Osteoblast (primary cell): ENCODE measurements at places on chromosomes 16 and 17. TPM values are rescaled to one million over a fixed set of nuclear protein-coding genes. Genes with fewer than 3 reads are reported as not detected.

DNA sequence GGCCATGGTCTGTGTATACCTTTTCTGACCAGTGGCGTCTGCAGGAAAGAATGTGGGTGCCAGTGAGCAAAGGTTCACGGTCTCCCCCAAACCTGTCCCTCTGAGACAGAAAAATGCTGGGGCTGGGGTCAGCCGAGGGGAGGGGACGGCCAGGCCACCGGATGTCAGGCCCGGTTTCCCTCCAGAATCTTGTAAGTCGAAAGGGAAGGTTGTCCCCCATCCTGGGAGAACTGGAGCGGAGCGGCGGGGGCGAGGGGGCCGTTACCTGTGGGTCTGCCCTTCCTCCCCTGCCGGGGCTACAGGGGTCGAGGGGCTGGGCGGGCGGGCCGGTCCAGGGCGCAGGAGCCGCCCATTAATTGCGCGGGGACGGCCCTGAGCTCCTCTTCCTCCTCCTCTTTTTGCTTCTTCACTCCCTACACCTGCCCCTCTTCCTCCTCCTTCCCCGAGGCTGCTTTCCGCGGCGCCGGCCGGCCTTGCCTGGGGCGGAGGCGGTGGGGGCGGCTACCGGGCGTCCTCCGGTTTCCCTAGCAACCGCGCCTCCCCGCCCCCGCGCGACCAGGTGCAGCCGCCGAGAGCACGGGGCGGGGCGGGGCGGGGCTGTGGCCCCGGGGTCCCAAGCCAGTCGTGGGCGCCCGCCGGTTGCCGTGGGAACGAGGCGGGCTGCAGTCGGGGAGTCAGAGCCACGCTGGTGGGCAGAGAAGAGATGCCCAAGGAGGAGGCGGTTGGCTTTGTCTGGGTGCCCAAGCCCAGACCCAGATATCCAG is at the start of gene MARCHF10:
MARCHF10 (minus strand) TSS at position 503 of the 764 bp plus-strand sequence. CDS start 6,579 bp downstream, outside the sequence.
- no peaks in the 10 kb centered on the region for H3K27me3 ChIP-seq
- peak within 1 kb of the TSS; percentile 59 for H3K4me3 ChIP-seq
- peak; percentile 78 for DNase-seq
- no peak within 1 kb of the TSS for H3K27ac ChIP-seq

GRCh38 chr16:86942151-86943051 is 364.1 kb downstream of the FOXL1 start:
- peak; percentile 94 for DNase-seq
- H3K36me3 ChIP-seq = no peaks in the 10 kb centered on the region
- peak overlapping the region; percentile 83 for H3K27ac ChIP-seq
- peak overlapping the region; percentile 14 for H3K4me3 ChIP-seq
- no peaks in the 10 kb centered on the region for H3K27me3 ChIP-seq

GRCh38 chr17:28616281-28616680 is 2.3 kb upstream of the RSKR start:
- H3K4me1 ChIP-seq = no peaks in the 10 kb centered on the region
- H3K36me3 ChIP-seq = peaks cover 95% of the 10 kb centered on the region
- no peaks in the 10 kb centered on the region for H3K27me3 ChIP-seq
- no peak for DNase-seq
- no peak overlapping the region for H3K4me3 ChIP-seq

Gene PPY
- not detected in 2 replicates for total RNA-seq

Gene HOXB5
- not detected in 2 replicates for total RNA-seq

Gene CCL3
- 0.29 and 0.36 TPM in 2 replicates for total RNA-seq

Gene CES1
- 2.9 and 5.6 TPM in 2 replicates for total RNA-seq

DNA sequence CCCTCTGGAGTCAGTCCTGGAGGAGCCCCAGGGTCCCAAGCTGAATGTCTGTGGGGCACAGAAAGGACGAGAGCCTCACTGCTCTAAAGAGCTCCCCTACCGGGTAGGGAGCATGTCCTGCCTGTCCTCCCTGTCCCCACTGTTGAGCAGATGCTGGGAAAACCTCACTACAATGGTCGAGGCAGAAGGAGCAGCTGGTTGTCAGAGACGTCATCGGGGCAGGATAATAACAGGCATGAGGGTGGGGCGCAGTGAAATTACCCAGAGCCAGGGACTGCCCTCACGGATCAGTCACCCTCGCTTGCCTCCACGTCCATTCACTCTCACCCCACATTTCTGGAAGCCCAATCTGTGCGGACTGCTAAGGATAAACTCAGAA is 538 bp downstream of the TM4SF5 start:
- no peak overlapping the region for H3K4me3 ChIP-seq
- DNase-seq = no peak
- H3K27ac ChIP-seq = no peak overlapping the region
- no peaks in the 10 kb centered on the region for H3K36me3 ChIP-seq

- peak; percentile 64 for DNase-seq
- no peaks in the 10 kb centered on the region for H3K36me3 ChIP-seq
- peak overlapping the region; percentile 3 for H3K27ac ChIP-seq
- peaks cover 8% of the 10 kb centered on the region for H3K4me1 ChIP-seq
- no peaks in the 10 kb centered on the region for H3K27me3 ChIP-seq
Observed at GRCh38 chr17:2854143-2855055, 58.2 kb downstream of the RAP1GAP2 start.

GRCh38 chr17:1907909-1908698 is 78.3 kb downstream of the RPA1 start:
- DNase-seq = peak; percentile 75
- H3K27ac ChIP-seq = no peak overlapping the region
- H3K4me1 ChIP-seq = peaks cover 9% of the 10 kb centered on the region
- H3K36me3 ChIP-seq = no peaks in the 10 kb centered on the region

Gene CPHXL2
- not detected in 2 replicates for total RNA-seq

GRCh38 chr17:82816358-82816757 is 23.5 kb downstream of the ZNF750 start:
- DNase-seq = no peak
- H3K4me1 ChIP-seq = no peaks in the 10 kb centered on the region
- H3K4me3 ChIP-seq = no peak overlapping the region
- H3K36me3 ChIP-seq = peaks cover 23% of the 10 kb centered on the region

DNA sequence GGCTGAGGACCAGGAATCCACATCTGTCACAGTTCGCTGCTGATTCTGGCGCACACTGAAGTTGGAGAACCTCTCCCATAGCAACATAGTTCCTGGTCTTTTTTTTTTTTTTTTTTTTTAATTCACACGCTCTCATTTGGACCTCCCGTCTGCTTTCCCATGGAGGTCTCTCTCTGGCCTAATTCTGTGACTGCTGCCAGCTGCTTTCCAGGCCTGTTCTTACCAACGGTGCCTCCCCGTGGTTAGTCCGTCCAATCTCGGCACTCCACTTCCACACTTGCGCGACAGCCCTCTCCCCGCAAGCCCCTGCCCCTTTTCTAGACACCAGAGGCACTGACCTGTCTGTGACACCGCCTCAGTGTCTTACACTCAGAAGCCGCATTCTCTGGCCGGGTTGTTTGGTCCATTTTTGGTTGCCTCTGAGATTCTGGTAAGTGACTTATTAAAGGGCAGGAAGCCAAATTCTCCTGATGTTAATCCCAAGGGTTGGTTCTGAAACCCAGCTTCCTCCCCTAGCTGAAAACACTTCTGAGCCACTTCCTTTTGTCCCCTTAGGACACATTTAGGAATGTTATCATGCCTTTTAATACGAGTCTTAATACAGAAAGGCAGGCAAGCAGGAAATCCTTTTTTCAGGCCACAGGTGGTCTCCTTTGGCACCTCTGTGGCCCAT is 1.1 kb upstream of the AKTIP start:
- peaks cover 1% of the 10 kb centered on the region for H3K36me3 ChIP-seq
- peak overlapping the region; percentile 76 for H3K4me3 ChIP-seq
- peaks cover 28% of the 10 kb centered on the region for H3K4me1 ChIP-seq
- DNase-seq = no peak
- H3K27ac ChIP-seq = peak overlapping the region; percentile 98

GRCh38 chr17:51083981-51084380 is 36.7 kb downstream of the SPAG9 start:
- H3K4me1 ChIP-seq = peaks cover 38% of the 10 kb centered on the region
- H3K27ac ChIP-seq = peak overlapping the region; percentile 90
- no peaks in the 10 kb centered on the region for H3K27me3 ChIP-seq

Gene ENPP7
- total RNA-seq = not detected in 2 replicates

- no peaks in the 10 kb centered on the region for H3K36me3 ChIP-seq
- peaks cover 13% of the 10 kb centered on the region for H3K4me1 ChIP-seq
- no peak overlapping the region for H3K27ac ChIP-seq
Observed at GRCh38 chr17:70901870-70902269, 732.5 kb downstream of the KCNJ2 start.

DNA sequence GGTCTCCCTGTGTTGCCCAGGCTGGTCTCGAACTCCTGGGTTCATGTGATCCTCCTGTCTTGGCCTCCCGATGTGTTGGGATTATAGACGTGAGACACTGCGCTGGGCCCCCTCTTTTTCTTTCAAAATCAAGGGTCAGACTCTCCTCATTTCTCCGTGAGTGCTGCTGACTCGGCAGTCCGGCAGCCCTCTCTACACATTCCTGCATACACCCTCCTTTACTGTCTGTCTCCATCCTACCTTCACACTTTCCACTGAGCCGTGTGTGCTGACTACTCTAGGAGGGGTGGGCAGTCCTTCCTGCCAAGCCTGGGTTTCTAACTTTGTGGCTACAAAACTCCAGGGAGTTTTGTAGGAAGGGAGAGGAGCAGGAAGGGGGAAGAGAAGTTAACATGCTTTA is 195.2 kb downstream of the PARN start:
- no peak overlapping the region for H3K27ac ChIP-seq
- H3K36me3 ChIP-seq = no peaks in the 10 kb centered on the region
- no peaks in the 10 kb centered on the region for H3K27me3 ChIP-seq
- no peak overlapping the region for H3K4me3 ChIP-seq

Gene DPEP1
- 0.29 and 0.36 TPM in 2 replicates for total RNA-seq

DNA sequence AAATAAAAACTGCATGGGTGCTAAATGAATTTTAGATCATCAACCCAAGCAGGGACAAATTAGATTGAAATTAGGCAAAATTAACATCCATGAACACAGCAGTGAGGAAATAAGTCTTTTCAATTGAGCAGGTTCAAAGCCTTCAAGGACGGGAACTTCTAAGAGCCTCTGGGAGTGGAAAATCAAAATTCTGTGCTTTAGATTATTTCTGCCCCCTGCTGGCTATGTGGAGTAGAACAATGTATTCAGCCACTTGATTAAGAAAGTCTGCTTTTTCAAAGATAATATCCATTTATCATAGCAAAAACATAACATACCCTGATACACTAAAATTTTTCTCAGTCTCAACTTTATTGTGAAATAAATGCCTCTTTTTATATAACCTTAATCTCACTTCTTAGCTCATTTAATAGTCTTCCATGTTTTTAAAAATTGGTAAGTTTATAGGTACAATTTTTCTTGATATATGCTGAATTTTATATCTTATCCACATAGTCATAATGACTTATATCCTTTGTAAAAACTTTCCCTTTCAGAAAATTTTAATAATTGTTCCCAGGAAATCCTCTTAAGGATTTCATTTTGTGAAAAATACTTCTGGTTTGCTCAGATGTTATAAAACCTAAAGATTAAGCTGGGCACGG is 28.1 kb upstream of the NOL11 start:
- DNase-seq = peak; percentile 84
- peaks cover 2% of the 10 kb centered on the region for H3K36me3 ChIP-seq
- no peak overlapping the region for H3K27ac ChIP-seq
- H3K4me1 ChIP-seq = no peaks in the 10 kb centered on the region
- no peaks in the 10 kb centered on the region for H3K27me3 ChIP-seq

GRCh38 chr17:83061586-83061985 is 17.8 kb upstream of the METRNL start:
- H3K36me3 ChIP-seq = no peaks in the 10 kb centered on the region
- peaks cover 4% of the 10 kb centered on the region for H3K4me1 ChIP-seq
- H3K27ac ChIP-seq = no peak overlapping the region
- H3K4me3 ChIP-seq = no peak overlapping the region
- peak; percentile 41 for DNase-seq

Gene CBX2
- total RNA-seq = 0.88 and 1.1 TPM in 2 replicates

DNA sequence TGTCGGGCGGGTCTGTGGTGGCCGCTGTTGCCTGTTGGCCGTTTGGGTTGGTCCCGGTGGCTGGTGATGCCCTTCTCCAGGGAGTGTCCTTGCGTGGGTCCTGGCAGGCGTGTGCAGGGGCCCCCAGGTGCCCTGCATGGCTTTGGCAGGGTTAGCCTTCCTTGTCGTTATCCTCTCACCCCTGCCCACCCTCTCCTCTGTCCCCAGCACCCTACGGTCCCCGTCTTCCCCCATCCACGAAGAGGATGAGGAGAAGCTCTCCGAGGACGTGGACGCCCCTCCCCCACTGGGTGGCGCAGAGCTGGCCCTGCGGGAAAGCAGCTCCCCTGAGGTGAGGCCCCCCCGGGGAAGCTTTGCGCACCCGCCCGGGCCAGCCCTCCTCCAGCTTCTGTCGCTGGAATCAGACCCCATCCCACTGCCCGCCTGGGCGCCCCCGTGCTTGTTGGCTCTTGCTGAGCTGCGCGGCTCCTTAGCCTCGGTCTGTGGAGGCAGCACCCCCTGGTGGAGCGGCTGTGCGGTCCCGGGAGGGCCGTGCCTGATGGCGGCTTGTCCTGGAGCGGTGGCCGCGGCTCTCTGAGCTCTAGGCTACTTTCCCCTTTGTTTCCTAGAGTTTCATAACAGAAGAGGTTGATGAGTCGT is 10.6 kb upstream of the NUDT16L1 start:
- H3K4me1 ChIP-seq = peaks cover 4% of the 10 kb centered on the region
- H3K4me3 ChIP-seq = no peak overlapping the region
- H3K36me3 ChIP-seq = peaks cover 39% of the 10 kb centered on the region
- no peak overlapping the region for H3K27ac ChIP-seq
- H3K27me3 ChIP-seq = no peaks in the 10 kb centered on the region
- DNase-seq = peak; percentile 92

GRCh38 chr17:41627316-41628072 is 3.1 kb upstream of the KRT17 start:
- H3K27me3 ChIP-seq = no peaks in the 10 kb centered on the region
- H3K4me1 ChIP-seq = peaks cover 9% of the 10 kb centered on the region
- no peaks in the 10 kb centered on the region for H3K36me3 ChIP-seq
- no peak overlapping the region for H3K27ac ChIP-seq
- H3K4me3 ChIP-seq = no peak overlapping the region
- DNase-seq = peak; percentile 67

- H3K27me3 ChIP-seq = peaks cover 10% of the 10 kb centered on the region
- H3K36me3 ChIP-seq = no peaks in the 10 kb centered on the region
- no peak overlapping the region for H3K4me3 ChIP-seq
- H3K4me1 ChIP-seq = no peaks in the 10 kb centered on the region
- no peak overlapping the region for H3K27ac ChIP-seq
- DNase-seq = peak; percentile 69
Observed at GRCh38 chr17:42167807-42168206, 13.0 kb upstream of the RAB5C start.

- H3K27me3 ChIP-seq = no peaks in the 10 kb centered on the region
- peak overlapping the region; percentile 85 for H3K27ac ChIP-seq
- peaks cover 4% of the 10 kb centered on the region for H3K36me3 ChIP-seq
- H3K4me1 ChIP-seq = peaks cover 4% of the 10 kb centered on the region
- peak overlapping the region; percentile 83 for H3K4me3 ChIP-seq
Observed at GRCh38 chr16:3444032-3444388, 530 bp downstream of the NAA60 start.

GRCh38 chr16:20302389-20302788 is 24.9 kb downstream of the GP2 start:
- H3K36me3 ChIP-seq = no peaks in the 10 kb centered on the region
- H3K27me3 ChIP-seq = no peaks in the 10 kb centered on the region
- no peak overlapping the region for H3K4me3 ChIP-seq
- no peaks in the 10 kb centered on the region for H3K4me1 ChIP-seq
- no peak for DNase-seq
